Activated CD8-positive, alpha-beta memory T cell treated with anti-CD3 and anti-CD28 coated beads, Interleukin-2, amount 50 U/mL, for 48 hours (primary cell): ENCODE measurements at places on chromosomes 6 and 20.

- no peak for DNase-seq
These were observed 37.4 kb upstream of the TXLNB start for GRCh38 chr6:139329224-139329623.

- no peak for DNase-seq
These were observed 5.0 kb upstream of the GDF5 start for GRCh38 chr20:35443003-35443402.

GRCh38 chr6:158068893-158069799, 87.5 kb downstream of the SYNJ2 start:
- no peak for DNase-seq

GRCh38 chr20:1121429-1121828, 3.0 kb downstream of the PSMF1 start:
- DNase-seq: no peak

GRCh38 chr20:48805286-48805685, 22.5 kb downstream of the PREX1 start:
- no peak for DNase-seq

- no peak for DNase-seq
These were observed 17.0 kb downstream of the HSPA1B start for GRCh38 chr6:31844507-31844906.

DNA sequence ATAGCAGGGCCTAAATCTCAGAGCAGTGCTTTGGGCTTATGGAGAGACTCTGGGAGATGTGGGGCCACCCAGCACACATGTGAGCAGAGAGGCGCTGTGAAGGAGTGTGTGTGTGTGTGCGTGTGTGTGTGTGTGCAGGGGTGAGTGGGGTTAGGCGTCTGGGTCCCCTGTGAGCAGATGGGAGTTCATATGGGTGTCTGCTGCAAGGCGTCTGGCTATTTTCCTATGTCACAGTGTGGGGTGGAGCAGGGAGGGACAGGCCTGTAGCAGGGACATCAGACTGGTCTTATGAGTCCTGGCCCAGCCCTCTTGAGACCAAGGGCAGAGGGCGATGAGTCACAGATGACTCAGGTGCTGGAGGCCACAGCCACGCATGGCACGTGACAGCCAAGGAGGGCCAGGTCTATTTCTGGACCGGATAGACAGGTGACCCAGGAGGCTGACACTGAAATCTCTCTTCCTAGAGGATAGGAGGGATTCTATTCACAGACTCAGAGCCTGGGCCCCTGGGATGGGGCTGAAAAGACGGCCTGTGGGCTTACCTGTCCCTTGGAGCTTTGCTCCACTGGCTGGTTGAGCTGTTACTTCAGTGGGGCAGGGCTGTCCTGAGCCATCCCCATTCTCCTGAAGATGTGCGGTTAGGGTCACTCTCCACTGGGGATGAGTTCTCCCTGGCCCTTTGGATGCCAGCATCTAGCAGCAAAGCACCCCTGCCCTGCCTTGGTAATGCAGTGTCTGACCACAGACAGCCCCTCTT, 28.9 kb downstream of the VEGFA start:
- no peak for DNase-seq

DNA sequence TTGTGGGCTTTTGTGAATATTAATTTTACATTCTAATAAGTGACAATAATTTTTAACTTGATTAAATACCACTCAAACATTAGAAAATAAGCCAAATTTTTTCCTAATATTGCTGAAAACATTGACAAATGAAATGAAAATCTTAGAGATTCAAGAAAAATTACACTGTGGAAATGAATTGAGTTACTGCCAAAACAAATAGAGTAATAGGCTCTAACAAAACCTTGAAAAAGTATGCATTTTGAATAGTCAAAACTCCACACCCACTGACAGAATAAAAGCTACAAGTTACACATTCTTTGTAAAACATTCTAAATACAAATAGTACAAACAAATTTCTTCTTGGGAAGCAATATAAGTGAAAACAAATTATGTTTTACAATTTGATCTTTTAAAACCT, 5.9 kb downstream of the TBX18 start:
- no peak for DNase-seq

DNA sequence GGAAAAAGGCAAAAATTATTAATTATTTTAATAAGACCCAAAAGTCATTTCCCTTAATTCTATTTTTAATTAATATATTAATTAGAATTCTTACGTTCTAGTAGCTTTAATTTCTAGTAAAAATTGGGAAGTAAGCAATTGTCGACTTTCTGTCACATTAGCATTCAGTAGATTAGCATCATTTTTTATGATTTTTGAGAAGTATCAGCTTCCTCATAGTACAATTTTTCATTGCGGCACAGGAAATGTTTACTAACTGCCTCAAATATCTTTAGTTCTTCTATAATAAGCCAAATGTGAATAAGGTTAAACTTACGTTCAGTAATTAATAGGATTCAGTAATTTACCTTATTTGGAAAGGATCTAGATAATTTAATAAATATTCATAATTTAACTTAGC, 687.4 kb downstream of the EPM2A start:
- no peak for DNase-seq

- no peak for DNase-seq
These were observed 368.0 kb downstream of the DOK5 start for GRCh38 chr20:54843431-54843830.

DNA sequence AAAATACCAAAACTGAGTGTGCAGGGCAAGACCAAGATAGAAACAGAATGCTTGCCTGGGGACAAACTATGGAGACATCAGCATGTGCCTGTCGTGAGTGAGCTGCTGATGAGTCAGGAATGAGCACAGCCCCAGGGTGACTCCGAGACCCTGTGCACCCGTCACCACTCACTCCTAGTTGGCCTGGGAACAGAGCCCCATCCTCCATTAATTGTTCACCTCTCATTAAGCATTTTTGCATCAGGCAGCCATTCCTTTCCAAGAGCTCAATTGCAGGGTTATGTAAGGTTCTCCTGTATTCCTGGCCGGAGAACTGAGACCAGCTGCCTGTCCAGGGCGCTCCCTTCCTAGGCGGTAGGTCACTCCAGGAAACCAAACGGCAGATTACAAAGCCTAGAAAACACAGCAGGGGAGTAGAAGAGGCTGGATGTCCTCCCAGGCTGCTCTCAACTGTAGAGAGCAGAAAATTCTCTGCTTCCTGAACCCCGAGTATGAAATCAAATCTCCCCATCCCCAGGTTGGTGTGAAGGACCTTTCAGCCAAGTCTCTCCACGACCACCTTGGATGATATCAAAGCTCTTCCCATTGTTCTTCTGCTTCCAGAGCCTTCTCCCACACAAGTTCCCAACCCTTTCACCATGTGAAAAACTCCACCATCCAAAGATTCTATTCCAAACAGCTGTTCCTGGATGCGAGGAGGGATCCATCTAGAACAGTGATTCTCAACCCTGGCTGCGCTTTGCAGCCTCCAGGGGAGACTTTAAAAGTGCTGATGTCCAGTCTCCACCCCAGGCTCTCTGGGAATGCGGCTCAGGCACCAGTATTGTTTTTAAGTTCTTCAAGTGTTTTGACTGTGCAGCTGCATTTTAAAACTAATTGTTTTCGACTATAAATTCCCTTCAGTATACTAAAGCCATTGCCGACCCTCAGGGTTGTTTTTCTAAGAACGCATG, 532.6 kb upstream of the JARID2 start:
- peak; percentile 52 for DNase-seq
